Dermis microvascular lymphatic vessel endothelial cell (primary cell): ENCODE measurements at places on chromosomes 1 and 21. TPM values are rescaled to one million over a fixed set of nuclear protein-coding genes. Genes with fewer than 3 reads are reported as not detected.

- no peak for DNase-seq
Measured at GRCh38 chr1:119910618-119911017, 14.3 kb upstream of the ADAM30 start.

DNA sequence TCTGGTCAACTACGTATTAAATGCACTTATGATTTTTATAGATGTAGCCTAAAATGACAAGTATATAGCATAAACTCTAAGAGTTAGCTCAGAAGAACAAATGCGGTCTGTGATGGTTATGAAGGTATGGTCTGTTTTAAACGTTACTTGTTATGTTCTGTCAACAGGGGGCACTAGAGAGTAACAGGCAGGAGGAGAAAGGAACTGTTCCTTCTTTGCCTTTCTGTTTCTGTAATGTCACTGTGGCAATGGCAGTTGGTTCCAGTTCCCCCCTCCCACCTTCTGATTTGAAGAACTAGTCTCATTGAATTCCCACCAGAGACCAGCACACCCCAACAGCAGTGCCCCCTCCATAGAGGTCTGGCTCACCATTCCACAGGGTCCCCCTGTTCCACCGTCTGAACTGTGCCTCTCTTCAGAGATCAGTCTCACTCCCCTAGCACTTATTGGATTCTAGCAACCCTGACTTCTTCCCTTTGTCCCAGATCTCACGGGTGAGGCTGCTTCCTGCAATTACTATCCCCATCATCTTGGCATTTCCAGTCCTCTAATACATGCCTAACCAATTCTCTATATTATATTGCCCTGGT is 14.0 kb downstream of the KRTAP24-1 start:
- DNase-seq, result no peak

Gene B3GALT6
- 16.8 and 32.7 TPM in 2 replicates for total RNA-seq

GRCh38 chr1:72434070-72434469 is 151.7 kb upstream of the NEGR1 start:
- no peak for DNase-seq

- DNase-seq, result no peak
Measured at GRCh38 chr1:204150702-204151551, 917 bp downstream of the ETNK2 start.

Gene C1orf50
- total RNA-seq, result 3.2 and 3.7 TPM in 2 replicates

DNA sequence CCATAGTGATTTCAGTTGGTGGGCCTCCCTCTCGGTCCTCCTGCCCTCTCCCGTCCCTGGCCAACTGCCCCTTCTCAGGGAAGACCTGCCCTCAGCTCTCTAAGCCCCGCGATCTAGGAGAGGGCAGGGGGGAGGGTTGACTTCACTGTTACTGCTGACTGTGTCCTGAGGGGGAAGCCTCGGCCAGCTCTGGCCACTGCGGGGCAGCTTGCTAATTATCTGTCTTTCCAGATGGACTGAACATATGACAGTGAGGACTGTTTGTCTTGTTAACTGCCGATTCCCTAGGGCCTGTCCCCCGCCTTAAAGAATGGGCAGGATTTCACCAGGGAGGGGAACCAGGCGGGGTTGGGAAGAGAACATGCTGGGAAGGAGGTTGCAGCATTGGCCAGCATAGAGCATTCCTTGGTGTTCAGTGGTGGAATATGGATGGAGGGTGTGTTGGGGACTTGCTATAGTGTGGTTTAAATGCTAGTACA is 22.9 kb downstream of the NIPAL3 start:
- DNase-seq, result no peak

Gene KLF17
- total RNA-seq, result not detected in 2 replicates

- DNase-seq, result no peak
Measured at GRCh38 chr21:33080376-33080775, 10.4 kb downstream of the OLIG1 start.

DNA sequence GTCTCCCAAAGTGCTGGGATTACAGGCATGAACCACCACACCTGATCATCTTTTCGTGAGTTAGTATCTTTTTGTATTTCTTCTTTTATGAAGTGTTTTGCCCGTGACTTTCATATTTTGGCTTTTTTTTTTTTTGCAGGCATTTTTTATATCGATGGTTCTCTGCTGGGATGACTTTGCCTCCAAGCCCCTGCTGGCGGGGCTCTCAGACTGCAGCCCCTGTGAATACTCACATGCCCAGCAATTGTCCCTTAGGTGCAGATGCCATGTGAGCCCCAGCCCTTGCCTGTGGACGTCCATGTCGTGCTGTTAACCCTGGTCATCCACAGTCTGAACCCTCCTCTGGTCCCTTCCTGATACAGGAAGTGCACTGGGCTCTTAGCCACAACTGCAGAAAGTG is 21.7 kb downstream of the CRYAA start:
- DNase-seq, result no peak

- no peak for DNase-seq
Measured at GRCh38 chr1:31869449-31869848, 53.6 kb upstream of the SPOCD1 start.

DNA sequence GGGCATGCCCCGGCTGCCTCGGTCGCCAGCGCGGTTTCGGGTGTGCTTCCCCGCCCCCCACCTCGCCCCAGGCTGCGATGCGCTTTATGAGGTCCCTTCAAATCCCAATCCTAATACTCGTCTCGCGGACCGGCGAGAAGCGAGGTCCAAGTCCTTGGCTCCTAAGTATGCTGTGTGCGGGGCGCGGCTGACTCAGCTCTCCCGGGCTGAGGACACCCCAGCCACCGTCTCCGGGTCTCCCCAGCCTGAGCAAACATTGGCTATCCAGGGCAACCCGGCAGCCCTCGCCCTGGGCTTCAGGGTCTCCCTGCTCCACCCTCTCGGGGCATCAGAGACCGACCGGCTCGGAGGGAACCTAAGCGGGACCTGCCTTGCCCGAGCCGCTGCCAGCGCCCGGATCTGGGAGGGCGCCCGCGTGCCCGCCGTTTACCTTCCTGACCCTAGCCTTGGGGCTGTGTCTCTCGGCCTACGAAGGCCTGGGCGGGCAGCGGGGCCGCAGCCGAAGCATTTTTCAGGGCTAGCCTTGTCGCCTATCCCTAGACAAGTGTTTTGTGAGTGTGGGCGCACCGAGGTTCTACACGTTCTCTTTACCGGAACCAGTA is 1.2 kb downstream of the ITPKB start:
- DNase-seq, result no peak

GRCh38 chr1:20403423-20404145 is 82.4 kb downstream of the CAMK2N1 start:
- no peak for DNase-seq

- DNase-seq, result no peak
Measured at GRCh38 chr1:8155528-8156186, 129.5 kb upstream of the ERRFI1 start.

- DNase-seq, result peak; percentile 61
Measured at GRCh38 chr1:51331206-51332100, 1.1 kb upstream of the TTC39A start.

Gene NT5C1A
- not detected in 2 replicates for total RNA-seq

DNA sequence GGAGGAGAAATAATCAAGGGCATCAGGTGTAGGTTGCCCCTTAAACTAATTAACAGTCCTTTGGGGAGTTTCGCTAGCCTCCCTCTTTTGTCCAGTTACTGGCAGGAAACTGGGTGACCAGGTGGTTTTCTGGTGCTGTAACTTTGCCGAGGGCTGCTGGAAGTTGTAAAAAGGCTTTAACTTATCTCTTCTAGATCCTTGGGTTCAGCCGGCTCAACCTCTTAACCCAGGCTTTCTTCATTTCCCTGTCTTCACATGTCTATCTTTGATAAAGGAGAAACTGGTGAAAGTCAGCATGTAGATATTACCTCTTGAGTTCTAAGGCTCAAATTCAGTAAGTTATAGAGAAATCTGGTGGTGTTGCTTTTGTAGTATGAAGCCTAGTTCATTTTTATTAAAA is 289.7 kb upstream of the NRIP1 start:
- no peak for DNase-seq

Gene LIX1L
- total RNA-seq, result 21.1 and 26.0 TPM in 2 replicates

- no peak for DNase-seq
Measured at GRCh38 chr1:206887701-206888100, 9.5 kb upstream of the IL24 start.

GRCh38 chr1:229757226-229757625 is 131.2 kb downstream of the URB2 start:
- DNase-seq, result no peak

DNA sequence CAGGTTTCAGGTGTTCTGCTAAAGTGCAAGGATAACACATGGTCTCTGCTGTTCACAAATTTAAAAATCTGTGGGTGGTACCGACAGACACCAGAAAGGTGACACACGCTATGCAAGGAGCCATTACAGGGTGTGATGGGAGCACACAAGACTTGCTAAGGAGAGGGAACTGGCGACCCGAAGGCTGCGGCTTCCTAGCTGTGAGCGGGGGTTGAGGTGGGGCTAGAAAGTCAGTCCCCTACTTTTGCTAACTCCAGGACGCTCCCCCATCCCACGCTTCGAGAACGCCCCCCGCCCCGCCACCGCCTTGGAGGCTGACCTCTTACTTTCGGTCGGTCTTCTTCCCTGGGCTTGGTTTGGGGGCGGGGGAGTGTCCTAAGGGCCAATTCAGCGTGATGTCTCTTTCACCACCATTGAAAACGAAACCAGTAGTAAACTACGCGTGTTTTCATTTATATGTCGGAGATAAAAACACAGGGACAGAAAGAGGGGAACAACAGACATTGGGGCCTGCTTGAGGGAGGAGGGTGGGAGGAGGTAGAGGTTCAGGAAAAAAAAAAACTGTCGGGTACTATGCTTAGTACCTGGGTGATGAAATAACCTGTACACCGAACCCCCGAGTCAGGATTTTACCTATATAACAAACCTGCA is 1.1 kb downstream of the CKS1B start:
- peak; percentile 58 for DNase-seq

GRCh38 chr1:105172788-105173187 is 1423.1 kb downstream of the AMY1C start:
- no peak for DNase-seq

- DNase-seq, result no peak
Measured at GRCh38 chr21:42190486-42190863, 28.5 kb upstream of the ABCG1 start.

Gene CD48
- not detected in 2 replicates for total RNA-seq

GRCh38 chr1:91777630-91778300 is 108.2 kb downstream of the TGFBR3 start:
- DNase-seq, result no peak

- DNase-seq, result no peak
Measured at GRCh38 chr21:41445465-41445862, 19.4 kb downstream of the MX1 start.

Gene ANKRD34A
- total RNA-seq, result under 0.01 TPM in 2 replicates

Gene CRYAA
- total RNA-seq, result not detected in 2 replicates

- no peak for DNase-seq
Measured at GRCh38 chr1:236159704-236160539, 17.6 kb downstream of the GPR137B start.
